ENCODE measurements at places on chromosomes 5 and 9. TPM values are rescaled to one million over a fixed set of nuclear protein-coding genes. Genes with fewer than 3 reads are reported as not detected.
A peak's percentile ranks its signal among the peaks of the same experiment; 100 is the strongest.

GRCh38 chr5:113117543-113118115 lies 141.0 kb downstream of the DCP2 start:
- no peak for DNase-seq

Gene FAM219A
- 19.7 TPM for total RNA-seq

DNA sequence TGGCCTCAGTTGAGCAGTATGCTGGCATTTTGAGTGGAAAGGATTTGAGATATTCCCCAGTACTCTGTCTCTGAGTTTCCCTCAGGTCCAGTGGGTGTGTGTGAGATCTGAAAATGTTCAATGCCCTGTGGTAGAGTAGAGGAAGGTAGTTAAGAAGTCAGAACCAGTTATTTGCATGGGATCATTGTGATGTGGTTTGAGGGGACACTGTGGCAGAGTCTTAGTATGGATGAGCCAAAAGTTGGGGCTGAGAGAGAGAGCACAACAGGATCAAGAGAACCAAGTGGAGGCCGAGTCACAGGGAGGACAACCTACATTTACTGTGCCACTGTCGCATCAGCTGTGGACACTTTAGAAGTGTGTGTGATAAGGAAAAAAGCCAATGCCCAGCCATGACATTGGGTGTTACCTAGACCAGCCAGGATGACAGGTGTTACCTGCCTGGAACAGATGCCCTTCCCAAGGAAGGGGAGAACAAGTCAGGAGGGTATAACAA lies 128.9 kb upstream of the IL12B start:
- DNase-seq, result no peak

DNA sequence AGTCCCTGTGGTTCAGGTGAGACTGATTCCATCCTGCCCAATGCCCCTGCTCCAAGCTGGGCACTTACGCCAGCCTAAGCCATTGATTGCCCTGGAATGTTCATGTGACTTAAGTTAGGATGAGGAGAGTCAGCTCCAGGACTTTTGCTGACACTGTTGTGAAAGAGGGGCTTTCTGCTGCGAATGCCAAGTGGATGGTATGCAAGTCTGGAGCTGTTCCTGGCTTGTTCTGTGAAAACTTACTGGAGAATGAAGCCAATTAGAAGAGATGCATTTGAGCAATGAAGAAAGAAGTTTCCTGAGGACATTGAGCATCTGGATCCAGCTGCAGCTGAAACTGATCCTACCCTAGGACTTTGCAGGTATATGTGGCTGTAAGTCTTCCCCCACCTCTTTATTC lies 61.2 kb upstream of the ZFR start:
- DNase-seq, result no peak

Gene CEL
- total RNA-seq, result 7.2 TPM

GRCh38 chr9:8447601-8448000 lies 648.0 kb upstream of the DMAC1 start:
- DNase-seq, result no peak

Gene GAS1
- total RNA-seq, result 19.7 TPM

DNA sequence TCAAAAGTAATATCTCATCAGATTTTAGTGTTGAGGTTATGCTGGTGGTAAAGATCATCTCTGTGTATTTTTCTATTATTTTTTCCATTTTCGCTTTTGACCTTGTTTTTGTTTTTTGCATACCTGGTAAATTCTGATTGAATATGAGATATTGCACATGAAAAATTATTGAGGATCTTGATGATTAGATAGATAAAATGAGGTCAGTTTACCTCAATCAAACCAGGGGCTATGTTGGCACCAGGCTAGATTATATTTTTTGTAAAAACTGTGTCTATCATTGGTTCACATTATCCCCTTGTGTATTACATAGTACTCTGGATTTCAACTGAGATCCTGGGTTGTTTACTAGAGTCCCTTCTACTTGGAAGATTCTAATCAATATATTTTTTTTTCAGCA lies 774.9 kb upstream of the ZNF608 start:
- DNase-seq, result no peak

GRCh38 chr9:109906766-109907382 lies 126.9 kb downstream of the PALM2AKAP2 start:
- DNase-seq, result no peak

DNA sequence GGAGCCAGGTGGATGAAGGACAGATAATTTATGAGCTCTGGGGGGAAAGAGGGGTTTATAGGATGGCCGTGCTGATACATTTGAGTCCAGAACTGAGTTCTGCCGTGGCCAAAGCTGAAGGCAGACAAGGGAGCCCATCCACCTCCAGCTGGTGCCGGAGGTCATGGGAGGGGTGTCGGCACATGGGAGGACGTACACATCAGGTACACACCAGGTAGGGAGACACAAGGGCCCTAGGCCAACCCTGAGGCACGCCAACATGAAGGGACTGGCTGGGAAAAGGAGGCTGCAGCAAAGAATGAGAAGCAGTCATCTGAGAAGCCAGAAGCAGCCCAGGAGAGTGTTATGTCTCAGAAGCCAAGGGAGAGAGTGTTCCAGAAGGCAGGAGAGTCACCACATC lies 2.1 kb upstream of the GPRIN1 start:
- no peak for DNase-seq

- DNase-seq, result no peak
These were observed 67.5 kb downstream of the HTR4 start for GRCh38 chr5:148586796-148587195.

- peak; percentile 82 for DNase-seq
These were observed 1.3 kb upstream of the ERBIN start for GRCh38 chr5:65925044-65925600.

GRCh38 chr5:79263290-79263689 lies 27.4 kb downstream of the JMY start:
- no peak for DNase-seq

DNA sequence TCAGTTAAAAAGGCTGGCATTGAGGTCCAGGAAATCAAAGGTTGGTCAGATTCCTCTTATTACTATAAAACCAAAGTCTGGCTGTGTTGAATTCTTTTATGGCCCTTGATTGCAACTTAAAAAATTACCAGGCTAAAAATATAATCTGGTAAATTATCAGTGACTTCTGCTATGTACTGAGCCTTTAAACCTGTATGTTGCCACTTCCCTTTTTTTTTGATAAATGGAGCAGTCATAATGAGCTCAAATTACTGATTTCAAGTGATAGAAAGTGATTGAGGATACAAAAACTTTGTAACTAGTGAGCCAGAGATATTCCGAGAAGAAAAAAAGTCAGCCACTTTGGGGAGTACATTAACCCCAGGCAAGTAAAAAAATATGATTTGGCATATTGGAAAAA lies 100.1 kb downstream of the GIN1 start:
- no peak for DNase-seq

DNA sequence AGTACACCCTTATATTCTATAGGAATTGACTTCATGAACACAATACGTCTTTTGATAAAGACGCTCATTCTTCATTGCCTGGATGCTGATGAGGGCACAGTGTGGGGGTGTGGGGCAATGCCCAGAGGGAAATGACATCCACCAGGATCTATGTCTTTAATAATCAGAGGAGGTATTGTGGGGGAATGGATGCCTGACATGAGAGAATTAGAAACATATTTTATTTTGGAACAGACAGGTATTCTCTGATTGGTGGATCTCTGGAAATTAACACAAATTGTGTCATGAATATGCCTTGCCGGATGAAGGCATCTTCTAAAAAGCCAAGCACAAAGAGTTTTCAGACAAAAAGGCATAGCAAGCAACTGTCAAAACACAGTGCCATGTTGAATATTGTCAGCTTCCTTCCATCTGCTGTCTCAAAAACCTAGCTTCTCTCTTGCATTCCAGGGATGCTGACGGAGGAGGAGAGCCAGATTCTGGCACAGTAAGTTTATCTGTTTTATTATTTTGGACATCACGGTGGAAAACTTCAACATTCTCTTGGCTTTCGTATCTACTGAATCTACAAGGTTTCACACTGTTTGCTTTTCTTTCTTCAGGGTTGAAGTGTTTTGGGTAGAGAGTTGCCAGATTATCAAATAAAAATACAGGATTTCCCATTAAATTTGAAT lies 3.9 kb upstream of the C5orf58 start:
- DNase-seq, result no peak

DNA sequence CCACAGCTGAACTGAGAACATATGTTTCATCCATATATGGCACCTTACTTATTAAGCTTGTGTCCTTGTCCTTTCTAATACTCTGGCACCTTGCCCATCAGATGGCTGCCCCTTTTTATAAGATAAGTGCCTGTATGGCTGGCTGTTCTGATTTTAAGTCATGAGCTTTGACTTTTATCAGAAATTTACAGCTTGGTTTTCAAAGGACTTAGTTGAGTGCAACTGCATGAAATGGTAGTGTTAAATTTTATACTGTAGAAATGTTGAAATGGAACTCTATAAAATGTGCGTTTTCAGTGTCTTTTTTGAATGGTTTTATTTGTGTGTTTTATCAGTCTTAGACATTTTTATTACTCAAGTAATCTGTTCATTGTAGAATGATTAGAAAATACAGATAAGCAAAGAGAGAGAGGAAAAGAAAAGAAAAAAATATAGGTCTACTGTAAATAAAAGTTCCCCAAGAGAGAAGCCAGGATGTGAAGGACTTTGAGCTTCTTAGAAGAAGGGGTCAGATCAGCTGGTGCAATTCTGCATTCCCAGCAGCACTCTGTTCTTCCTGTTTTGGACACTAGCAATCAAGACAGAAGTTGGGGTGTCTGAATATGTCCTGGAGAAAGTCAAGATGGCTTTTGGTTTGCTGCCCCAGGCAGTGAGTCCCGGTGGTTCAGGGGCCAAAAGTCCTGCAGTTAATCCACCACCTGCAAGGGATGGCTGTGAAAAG lies 38.9 kb downstream of the ARHGAP26 start:
- no peak for DNase-seq

GRCh38 chr9:3750321-3750720 lies 224.5 kb upstream of the RFX3 start:
- no peak for DNase-seq

Gene CDX1
- total RNA-seq, result not detected

- DNase-seq, result no peak
These were observed 71.4 kb downstream of the SERINC5 start for GRCh38 chr5:80184235-80185023.

GRCh38 chr5:61313960-61314681 lies 17.9 kb upstream of the ZSWIM6 start:
- DNase-seq, result no peak

DNA sequence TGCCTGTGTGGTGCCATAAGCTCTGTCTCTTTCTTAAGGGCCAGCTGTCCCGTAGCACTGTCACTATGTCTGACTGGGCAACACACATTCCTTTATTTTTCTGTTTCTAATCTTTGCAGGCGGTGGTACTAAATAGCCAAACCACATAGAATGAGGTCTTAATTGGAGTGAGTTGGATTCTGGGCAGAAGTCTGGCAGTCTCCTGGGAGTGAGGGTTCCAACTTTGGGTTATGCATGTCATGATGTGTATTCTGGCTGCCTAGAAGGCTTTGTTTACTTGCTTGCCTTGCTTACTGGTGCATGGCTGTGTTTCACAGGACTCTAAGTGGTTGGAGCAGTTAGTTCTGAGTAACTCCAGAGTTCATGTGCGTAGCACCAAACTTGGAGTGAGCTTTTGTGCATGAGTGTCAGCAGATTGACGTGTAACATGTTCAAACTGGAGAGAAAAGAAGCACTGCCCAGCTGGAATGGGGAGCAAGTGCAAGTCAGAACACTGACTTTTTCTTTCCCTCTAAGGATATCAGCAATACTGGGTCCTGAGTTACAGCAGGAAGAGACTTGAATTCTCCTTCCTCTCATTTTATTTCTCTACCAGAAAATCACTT lies 185.8 kb downstream of the PCSK1 start:
- DNase-seq, result no peak

DNA sequence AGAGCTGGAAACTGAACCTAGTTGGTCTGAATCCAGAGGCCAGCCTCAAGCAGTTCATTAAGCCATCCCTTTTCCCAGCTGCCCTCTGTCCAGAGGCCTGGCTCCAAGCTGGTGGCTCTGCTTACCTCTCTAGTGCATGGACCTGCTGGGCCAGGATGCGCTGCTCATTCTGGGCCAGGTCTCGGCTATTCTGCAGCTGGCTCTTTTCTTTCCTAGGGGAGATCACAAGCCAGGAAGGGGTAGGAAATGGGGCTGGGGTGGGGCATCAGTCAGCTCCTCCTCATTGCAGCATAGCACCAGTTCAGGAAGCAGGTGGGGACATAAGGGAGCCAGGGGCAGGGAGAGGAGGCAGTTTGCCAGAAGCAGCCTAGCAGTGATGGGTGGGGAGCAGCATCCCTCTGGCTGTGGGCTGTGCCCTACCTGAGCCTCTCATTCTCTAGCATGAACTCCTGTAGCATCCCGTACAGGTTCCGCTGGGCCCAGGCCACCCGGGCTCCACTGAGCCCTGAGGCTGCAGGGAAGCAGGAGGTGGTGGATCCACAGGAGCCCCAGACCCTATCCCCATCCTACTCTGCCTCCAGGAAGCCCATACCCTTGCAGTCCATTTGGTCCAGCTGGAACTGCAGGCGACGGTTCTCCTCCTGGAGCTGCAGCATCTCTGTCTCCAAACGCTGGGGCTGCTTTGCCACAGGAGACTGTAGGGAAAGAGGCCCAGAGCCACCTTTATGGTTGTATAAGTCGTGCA lies 5.2 kb downstream of the KIF12 start:
- peak; percentile 12 for DNase-seq

Gene LAMC3
- total RNA-seq, result 0.07 TPM

DNA sequence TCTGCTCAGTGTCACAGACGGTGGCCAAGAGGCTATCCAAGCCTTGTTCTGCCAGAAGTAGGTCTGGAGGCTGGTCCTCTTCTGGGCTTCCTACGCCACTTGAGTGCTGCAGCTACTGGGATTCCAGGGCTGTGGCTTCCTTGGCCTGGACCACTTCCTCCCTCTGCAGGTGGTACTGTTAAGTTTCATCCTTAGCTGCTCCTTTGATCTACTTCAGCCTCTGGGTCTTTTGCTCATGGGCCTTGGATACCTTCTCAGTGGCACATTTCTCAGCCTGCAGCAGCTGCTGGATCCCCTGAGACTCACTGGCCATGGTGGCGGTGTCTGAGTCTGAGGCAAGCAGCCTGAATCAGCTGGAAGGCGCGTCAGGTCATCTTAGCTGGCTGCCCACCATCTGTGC lies 10.3 kb downstream of the CNOT8 start:
- DNase-seq, result no peak

Gene CARD6
- total RNA-seq, result 6.4 TPM

DNA sequence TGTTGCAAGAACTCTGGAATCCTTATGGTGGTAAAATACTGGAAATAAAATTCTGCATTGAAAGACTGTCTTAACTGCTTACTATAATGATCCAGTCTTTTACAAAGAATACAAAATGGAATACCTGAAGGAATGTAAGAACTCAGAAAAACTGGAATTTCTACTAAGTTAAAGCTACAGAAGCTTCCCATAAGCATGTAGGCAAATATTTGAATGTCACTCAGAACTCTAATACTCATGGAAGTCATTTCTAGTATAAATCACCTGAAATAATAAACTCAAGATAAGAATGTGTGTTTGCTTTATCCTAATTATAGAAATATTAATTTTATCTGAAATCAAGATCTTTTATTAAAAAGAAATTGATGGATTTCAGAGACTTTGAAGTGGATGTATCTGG lies 54.8 kb downstream of the FEM1C start:
- DNase-seq, result no peak

All from left ventricle myocardium superior (tissue), 1 donor.